HT-29 (cell line): ENCODE measurements at places on chromosomes 7 and 10. TPM values are rescaled to one million over a fixed set of nuclear protein-coding genes. Genes with fewer than 3 reads are reported as not detected.

Gene WEE2
- 0.03 TPM in 1 of 2 replicates, not detected in the other for total RNA-seq

Gene KLF14
- not detected in 2 replicates for total RNA-seq

DNA sequence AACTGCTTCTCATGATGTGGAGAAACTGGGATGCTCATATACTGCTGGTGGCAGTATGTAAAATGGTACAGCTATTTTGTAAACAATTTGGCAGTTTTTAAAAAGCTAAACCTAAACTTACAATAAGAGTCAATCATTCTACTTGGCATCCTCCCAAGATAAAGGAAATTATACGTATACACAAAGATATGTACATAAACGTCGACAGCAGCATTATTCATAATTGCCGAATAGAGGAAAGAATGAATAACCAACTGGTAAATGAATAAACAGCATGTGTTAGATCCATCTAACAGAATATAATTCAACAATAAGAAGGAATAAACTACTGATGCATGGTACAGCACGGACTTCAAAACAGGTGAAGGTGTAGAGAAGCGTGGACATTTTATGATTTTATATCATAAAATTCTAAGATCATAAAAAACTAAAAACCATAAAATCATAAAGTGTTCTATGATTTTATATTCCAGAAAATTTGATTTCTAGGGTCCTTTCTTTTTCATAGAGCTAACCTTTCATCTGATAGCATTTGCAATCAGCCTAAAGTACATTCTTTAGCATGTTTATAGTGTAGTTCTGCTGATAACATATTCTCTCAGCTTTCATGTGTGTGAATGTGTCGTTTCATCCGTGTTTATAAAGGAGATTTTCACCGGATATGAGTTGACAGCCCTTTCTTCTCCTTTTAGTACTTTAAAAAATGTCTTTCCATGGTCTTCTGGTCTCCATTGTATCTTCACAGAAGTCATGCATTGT is 261.5 kb downstream of the DIP2C start:
- DNase-seq = no peak

Gene PDZD7
- total RNA-seq = 6.3 and 7.4 TPM in 2 replicates

Gene SRGN
- 0.13 TPM in 1 of 2 replicates, not detected in the other for total RNA-seq

- no peak for DNase-seq
These were observed 226.3 kb upstream of the NPVF start for GRCh38 chr7:25454562-25455041.

Gene SEMA3E
- total RNA-seq = 5.6 and 5.7 TPM in 2 replicates

- DNase-seq = no peak
These were observed 97.3 kb upstream of the PDLIM1 start for GRCh38 chr10:95388109-95388471.
